ENCODE measurements at places on chromosomes 6 and 20. TPM values are rescaled to one million over a fixed set of nuclear protein-coding genes. Genes with fewer than 3 reads are reported as not detected.

The TCP11 gene
- total RNA-seq = not detected

The PI3 gene
- not detected for total RNA-seq

The THEMIS gene
- 58.1 TPM for total RNA-seq

The NMBR gene
- not detected for total RNA-seq

The RAB44 gene
- total RNA-seq = not detected

GRCh38 chr20:35030136-35030535 is 62.5 kb downstream of the TRPC4AP start:
- peaks cover 42% of the 10 kb centered on the region for H3K36me3 ChIP-seq
- no peak overlapping the region for H3K27ac ChIP-seq
- no peak for DNase-seq
- no peaks in the 10 kb centered on the region for H3K27me3 ChIP-seq

- H3K27me3 ChIP-seq = no peaks in the 10 kb centered on the region
- H3K27ac ChIP-seq = no peak overlapping the region
- no peak for DNase-seq
- no peak overlapping the region for H3K4me3 ChIP-seq
- H3K4me1 ChIP-seq = no peaks in the 10 kb centered on the region
- no peaks in the 10 kb centered on the region for H3K36me3 ChIP-seq
These were observed 136.0 kb upstream of the CNR1 start for GRCh38 chr6:88301888-88302768.

- no peak overlapping the region for H3K4me3 ChIP-seq
- no peaks in the 10 kb centered on the region for H3K27me3 ChIP-seq
- peak; percentile 13 for DNase-seq
- H3K36me3 ChIP-seq = no peaks in the 10 kb centered on the region
- no peaks in the 10 kb centered on the region for H3K4me1 ChIP-seq
These were observed 10.1 kb upstream of the NXT1 start for GRCh38 chr20:23340524-23340923.

GRCh38 chr6:155054491-155055250 is 59.6 kb downstream of the TIAM2 start:
- H3K4me3 ChIP-seq = no peak overlapping the region
- no peak for DNase-seq
- peaks cover 14% of the 10 kb centered on the region for H3K4me1 ChIP-seq
- H3K36me3 ChIP-seq = no peaks in the 10 kb centered on the region
- H3K27me3 ChIP-seq = no peaks in the 10 kb centered on the region

GRCh38 chr20:22620342-22620741 is 36.0 kb upstream of the FOXA2 start:
- H3K27ac ChIP-seq = no peak overlapping the region
- no peaks in the 10 kb centered on the region for H3K36me3 ChIP-seq
- H3K4me3 ChIP-seq = no peak overlapping the region
- no peaks in the 10 kb centered on the region for H3K4me1 ChIP-seq

DNA sequence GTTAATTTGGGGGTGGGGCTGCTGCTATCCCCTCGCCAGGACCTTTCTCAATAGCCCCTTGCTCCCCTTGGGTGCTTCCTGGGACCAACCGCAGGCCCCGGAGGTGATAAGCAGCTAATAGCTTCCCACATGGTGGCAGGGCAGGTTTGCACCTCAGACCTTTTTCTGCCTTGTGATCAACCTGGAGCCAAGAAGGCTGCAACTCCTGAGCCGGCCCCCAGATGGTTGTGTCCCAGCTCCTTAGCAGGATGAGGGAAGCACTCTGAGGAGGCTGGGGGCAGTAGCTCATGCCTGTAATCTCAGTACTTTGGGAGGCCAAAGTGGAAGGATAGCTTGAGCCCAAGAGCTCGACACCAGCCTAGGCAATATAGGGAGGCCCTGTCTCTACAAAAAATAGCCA is 85.5 kb downstream of the BMP7 start:
- H3K4me1 ChIP-seq = no peaks in the 10 kb centered on the region
- no peaks in the 10 kb centered on the region for H3K27me3 ChIP-seq
- H3K27ac ChIP-seq = no peak overlapping the region
- no peak for DNase-seq
- no peak overlapping the region for H3K4me3 ChIP-seq

DNA sequence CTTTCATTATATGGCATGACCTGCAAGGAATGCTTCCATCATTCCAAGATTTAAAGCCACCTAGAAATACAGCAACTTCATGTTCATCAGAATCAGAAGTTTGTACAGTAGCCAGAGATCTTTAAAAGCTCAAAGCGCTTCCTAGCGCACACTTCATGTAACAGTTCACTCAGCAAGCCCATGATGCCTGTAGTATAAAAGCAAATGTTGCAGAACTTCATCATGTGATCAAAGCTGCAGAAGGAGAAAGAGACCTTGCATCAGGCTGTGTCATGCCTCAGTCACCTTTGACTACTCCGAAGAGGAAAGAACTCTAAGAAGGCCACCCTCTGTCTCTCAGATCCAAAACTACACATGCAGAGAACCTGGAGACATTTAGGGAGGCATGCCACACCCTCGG is 78.5 kb downstream of the AGPAT4 start:
- no peaks in the 10 kb centered on the region for H3K36me3 ChIP-seq
- no peaks in the 10 kb centered on the region for H3K27me3 ChIP-seq
- H3K27ac ChIP-seq = no peak overlapping the region
- no peaks in the 10 kb centered on the region for H3K4me1 ChIP-seq
- no peak overlapping the region for H3K4me3 ChIP-seq

DNA sequence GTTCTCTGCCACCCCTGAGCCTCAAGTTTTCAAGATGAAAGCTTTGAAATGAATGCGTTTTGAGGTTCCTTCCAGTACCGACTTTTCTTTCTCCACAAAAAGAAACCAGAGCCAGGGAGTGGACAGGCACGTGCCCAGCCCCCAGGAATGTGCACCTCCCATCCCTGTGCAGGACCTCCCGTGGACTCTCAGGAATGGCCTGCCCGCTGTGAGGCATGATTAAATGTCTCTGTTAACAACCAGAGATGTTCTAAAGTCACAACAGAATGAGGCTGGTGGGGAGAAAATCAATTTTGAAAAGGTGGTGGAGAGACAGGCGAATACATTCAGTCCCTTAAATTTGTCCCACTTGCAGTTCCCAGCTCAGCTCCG is 1.5 kb downstream of the TGM3 start:
- H3K4me3 ChIP-seq = no peak overlapping the region
- no peaks in the 10 kb centered on the region for H3K4me1 ChIP-seq
- H3K27me3 ChIP-seq = no peaks in the 10 kb centered on the region

DNA sequence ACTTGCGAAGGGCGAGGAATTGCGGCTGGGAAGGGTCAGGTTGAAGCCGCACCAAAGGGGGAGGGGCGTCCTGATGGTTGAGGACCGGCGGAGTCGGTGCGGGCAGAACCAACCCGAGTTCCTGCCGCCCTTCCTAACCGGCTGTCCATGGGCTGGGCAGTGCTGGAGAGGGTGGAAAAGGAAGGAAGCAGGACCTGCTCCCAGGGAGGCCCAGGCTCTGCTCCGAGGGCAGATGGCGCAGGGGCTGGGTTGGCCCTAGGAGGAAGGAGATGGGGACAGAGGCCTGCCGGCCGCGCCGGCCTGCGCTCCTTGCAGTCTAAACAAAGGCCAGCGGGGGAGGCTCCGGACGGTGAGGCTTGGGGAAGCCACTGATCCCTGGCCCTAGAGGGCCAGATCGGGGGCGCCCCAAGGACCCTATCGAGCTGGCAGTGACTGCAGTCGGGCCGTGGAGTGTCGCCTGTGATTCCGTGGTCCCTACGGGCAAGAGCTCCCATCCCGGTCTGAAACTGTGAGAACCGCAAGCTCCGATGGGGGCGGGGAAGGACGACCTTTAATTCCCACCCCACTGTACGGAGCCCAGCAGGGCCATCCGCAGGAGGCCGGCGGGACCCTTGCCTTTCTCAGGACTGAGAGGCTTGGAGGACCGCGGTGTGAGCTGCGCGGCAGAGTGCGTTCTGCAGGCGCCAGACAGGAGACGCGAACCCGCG is 39.4 kb downstream of the YTHDF1 start:
- peaks cover 16% of the 10 kb centered on the region for H3K4me1 ChIP-seq
- no peak overlapping the region for H3K27ac ChIP-seq
- peaks cover 24% of the 10 kb centered on the region for H3K27me3 ChIP-seq

- no peak for DNase-seq
- H3K4me1 ChIP-seq = no peaks in the 10 kb centered on the region
- no peak overlapping the region for H3K27ac ChIP-seq
- H3K4me3 ChIP-seq = no peak overlapping the region
- H3K36me3 ChIP-seq = no peaks in the 10 kb centered on the region
These were observed 128.5 kb downstream of the QRSL1 start for GRCh38 chr6:106757722-106758467.

Measured in CD4-positive, alpha-beta memory T cell (primary cell).